ENCODE measurements at places on chromosomes 1 and 21.

DNA sequence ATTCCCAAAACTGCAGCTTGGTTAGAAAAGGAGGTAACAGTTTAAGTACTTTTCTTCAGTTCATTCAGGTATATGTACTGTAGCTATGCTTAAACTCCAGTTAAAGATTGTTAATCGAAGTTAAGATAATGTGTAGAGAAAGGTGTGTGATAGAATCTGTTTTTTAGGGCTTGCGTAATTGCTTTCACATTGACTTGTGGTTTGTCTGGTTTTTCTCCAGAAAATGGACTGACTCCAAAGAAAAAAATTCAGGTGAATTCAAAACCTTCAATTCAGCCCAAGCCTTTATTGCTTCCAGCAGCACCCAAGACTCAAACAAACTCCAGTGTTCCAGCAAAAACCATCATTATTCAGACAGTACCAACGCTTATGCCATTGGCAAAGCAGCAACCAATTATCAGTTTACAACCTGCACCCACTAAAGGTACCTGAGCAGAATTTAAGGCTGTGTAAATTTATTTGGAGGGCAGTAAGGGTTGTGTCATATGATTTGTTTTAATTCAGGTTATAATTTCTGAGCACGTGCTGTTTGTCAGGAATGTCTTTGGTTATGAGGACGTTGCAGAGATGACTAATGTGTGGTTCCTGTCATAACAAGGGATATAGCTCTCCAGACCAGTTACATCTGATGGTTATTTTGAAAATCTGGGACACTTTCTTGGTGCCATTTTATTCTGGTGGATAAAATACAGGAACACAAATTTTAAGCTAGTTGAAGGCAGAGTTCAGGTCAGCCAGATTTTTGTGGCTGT is 26.0 kb downstream of the ATF6 start:
- DNase-seq, result no peak

DNA sequence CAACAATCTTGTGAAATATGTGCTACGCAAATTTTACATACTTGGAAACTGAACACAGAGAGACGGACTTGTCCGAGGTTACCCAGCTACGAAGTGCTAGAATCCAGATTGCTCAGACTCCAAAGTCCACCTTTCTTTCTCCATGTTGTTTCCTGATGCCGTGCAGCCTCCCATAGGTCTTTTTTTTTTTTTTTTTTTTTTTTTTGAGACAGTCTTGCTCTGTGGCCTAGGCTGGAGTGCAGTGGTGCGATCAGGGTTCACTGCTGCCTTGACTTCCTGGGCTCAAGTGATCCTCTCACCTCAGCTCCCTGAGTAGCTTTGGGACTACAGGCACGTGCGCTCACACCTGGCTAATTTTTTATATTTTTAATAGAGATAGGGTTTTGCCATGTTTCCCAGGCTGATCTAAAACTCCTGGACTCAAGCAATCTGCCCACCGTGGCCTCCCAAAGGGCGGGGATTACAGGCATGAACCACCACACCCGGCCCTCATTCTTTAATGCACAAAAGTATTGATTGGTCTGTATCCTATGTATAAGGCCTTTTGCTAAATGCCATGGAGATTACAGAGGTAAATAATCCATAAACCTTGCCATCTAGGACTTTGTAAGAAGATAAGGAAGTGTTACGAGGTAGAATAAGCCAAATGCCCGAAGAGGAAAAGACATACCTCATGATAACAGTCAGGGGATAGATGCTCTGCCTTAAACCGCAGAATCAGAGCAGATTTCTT is 92.8 kb downstream of the C1orf21 start:
- DNase-seq, result no peak

DNA sequence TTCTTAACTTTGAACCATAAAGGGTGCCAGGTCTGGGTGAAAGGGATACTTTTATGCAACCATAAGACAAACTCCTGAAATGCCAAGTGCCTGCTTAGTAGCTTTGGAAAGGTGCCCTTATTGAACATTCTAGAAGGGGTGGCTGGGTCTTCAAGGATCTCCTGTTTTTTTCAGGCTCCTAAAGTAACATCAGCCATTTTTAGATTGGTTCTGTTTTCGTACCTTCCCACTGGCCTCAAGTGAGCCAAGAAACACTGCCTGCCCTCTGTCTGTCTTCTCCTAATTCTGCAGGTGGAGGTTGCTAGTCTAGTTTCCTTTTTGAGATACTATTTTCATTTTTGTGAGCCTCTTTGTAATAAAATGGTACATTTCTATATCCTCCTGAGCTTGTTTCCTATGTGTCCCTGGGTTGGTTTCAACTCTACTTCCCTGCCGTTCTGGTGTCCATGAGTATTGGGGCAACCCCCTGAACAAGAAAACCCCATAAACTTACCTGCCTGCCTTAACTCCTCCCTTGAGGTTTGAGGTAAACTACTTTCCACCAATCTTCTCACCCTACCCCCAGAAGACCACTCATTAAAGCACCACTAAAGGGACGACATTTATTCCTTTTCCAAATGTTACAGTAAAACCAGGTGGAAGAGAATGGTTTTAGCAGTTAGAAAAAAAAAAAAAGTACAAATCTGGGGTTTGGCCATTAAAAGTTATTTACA is 2.6 kb downstream of the MARCKSL1 start:
- DNase-seq, result no peak

DNA sequence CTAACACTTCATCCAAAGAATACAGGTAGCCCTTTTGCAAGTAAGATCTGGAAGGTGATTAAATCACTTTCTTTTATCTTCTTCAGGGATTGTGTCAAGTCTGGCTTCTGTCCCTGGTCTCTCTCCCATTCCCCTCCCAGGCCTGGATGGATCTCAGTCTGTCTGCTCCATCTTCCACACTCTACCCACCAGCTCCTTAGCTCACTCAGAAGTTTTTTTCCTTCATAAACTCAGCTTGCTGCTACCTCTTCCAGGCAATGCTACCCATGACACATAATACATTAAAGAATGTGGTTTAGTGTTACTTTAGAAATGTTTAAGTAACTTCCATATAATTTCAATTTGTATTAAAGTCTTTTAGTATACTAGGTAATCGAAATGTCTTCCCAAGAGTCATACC is 133.1 kb downstream of the AKT3 start:
- no peak for DNase-seq

- no peak for DNase-seq
Observed at GRCh38 chr1:158285756-158286241, 3.9 kb upstream of the CD1C start.

GRCh38 chr1:39164256-39164655 is 40.2 kb upstream of the MACF1 start:
- DNase-seq, result no peak

DNA sequence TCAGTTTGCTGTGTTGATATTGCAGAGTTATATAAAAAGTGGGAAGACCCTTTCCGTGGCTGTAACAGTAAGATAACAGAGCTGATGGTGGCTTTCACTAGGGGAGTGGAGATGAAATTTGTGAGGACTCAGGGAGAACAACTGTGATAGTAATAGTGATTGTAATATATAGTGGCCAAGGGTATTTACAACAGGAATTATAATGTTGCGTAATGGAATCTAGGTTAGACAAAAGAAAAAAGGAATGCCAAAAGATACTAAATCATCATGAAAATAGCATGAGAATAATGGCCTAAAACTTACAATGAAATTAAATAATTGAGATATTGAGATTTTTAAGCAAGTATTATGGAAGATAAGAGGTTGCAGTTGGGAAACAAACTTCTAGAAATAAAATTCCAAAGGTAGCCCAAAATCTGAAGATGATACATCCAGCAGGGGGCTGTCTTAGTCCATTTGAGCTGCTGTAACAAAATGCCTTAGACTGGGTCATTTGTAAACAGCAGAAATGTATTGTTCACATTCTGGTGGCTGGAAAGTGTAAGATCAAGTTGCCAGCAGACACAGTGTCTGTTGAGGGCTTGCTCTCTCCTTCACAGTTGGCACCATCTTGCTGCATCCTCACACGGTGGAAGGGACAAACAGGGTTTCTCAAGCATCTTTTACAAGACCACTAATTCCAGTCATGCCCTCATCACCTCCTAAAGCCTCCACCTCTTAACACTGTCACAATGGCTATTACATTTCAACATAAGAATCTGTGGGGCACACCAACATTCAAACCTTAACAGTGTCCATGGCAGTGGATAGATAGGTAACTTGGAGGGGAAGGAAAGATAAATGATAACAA is 711.2 kb downstream of the MRPL39 start:
- no peak for DNase-seq

- DNase-seq, result no peak
Observed at GRCh38 chr1:114700036-114700600, 4.8 kb upstream of the AMPD1 start.

- no peak for DNase-seq
Observed at GRCh38 chr1:212269306-212269705, 15.9 kb upstream of the PPP2R5A start.

GRCh38 chr1:51648180-51649109 is 31.6 kb downstream of the OSBPL9 start:
- DNase-seq, result no peak

- no peak for DNase-seq
Observed at GRCh38 chr1:45490121-45490625, 790 bp downstream of the TESK2 start.

- DNase-seq, result no peak
Observed at GRCh38 chr1:248681651-248682050, 20.9 kb downstream of the OR14I1 start.

DNA sequence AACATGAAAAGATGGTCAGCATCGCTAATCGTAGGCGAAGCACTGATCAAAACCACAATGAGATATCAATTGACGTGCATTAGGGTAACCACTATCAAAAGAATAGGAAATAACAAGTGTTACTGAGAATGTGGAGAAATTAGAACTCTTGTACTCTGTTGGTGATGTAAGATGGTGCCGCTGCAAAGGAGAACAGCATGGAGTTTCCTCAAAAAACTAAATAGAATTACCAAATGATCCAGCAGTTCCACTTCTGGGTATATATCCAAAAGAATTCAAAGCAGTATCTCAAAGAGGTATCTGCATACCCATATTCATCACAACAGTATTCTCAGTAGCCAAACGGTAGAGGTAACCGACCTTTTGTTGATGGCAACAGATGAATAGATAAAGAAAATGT is 8.3 kb upstream of the CD101 start:
- no peak for DNase-seq

- DNase-seq, result no peak
Observed at GRCh38 chr1:51664421-51665240, 47.7 kb downstream of the OSBPL9 start.

GRCh38 chr1:71944006-71944405 is 338.3 kb downstream of the NEGR1 start:
- DNase-seq, result no peak

DNA sequence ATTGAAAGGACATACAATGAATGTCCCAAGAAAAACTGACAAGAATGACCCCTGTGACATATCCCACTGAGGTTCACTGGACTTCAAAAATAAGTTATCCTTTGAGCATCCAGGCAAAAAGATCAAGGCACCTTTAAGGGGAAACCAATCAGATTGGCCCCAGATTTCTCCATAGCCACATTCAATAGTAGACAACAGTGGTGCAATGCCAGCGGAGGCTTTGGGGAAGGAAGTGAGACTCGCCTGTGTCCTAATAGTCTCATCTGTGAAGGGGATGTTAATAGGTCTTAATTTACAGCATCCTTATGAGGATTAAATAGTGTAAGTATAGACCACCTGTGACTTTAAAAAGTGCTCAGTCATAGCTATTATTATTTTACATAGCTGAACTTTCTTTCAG is 21.5 kb downstream of the RPL5 start:
- no peak for DNase-seq

DNA sequence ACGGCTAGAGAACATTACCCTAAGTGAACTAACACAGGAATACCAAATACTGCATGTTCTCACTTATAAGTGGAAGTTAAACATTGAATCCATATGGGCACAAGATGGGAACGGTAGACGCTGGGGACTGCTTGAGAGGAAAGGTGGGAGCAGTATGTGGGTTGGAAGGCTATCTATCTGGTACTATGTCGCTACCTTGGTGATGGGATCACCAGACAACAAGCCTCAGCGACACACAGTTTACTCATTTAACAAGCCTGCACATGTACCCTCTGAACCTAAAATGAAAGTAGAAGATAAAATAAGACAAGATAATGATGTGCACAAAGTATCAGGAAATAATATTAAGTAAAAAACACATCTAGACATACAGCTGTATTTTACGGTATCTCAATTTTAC is 819 bp downstream of the PYHIN1 start:
- no peak for DNase-seq

- DNase-seq, result no peak
Observed at GRCh38 chr1:214277704-214278635, 3.0 kb upstream of the SMYD2 start.

DNA sequence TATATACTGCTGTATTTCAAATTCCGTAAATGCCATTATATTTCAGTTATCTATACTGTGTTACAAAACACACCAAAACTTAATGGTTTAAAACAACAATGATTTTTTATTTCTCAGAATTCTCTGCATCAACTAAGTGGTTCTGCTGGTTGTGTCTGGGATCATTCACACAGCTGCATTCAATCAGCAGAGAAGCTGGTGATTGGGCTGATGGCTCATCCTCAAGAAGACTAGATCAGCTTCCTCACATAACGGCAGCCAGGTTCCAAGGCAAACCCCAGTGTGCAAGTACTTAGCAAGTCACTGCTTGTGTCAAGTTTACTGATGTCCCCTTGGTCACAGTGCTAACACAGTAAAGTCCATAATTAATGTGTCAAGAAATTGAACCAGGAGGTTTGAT is 86.3 kb upstream of the VANGL1 start:
- DNase-seq, result no peak

GRCh38 chr1:231605149-231606100 is 21.2 kb upstream of the DISC1 start:
- no peak for DNase-seq

DNA sequence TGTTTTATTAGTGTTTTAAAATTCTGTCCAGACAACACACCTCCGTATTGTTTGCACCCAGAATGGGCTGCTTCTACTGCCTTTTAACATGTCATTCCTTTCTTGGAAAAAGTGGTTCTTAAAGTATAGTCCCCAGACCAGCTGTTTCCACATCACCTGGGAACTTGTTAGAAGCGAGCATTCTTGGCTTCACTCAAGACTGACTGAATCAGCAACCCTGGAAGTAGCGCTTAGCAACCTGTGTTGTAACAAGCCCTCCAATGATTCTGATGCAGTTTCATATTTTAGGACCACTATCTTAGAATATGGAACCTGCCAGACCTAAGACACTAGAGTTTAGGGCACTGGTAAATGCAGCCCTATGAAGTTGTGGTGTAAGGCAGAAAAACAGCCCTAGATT is 6.0 kb upstream of the PPIE start:
- DNase-seq, result no peak

GRCh38 chr1:222852326-222852725 is 37.5 kb downstream of the DISP1 start:
- no peak for DNase-seq

DNA sequence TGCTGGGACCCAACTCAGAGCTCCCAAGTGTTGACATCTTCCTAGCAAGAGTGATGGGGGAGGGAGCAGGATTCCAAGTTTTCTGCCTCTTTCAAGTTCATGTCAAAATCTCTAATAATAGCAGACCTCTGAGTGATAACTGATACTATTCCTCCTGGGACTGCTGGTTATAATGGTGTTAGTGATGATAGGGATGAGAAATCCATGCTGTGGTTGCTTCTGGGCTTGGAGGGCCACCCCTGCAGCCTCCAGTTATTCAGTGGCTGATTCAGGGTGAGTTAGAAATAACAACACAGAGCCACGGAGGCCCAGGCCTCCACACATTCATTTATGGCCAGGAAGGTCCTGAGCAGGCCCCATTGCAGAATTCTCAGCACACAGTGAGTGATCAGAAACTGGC is 40.6 kb upstream of the ARTN start:
- no peak for DNase-seq

- no peak for DNase-seq
Observed at GRCh38 chr1:92585831-92586230, 99.1 kb upstream of the GFI1 start.
